Spleen (tissue), 13 donors: ENCODE measurements at places on chromosomes 2 and 18. TPM values are rescaled to one million over a fixed set of nuclear protein-coding genes. Genes with fewer than 3 reads are reported as not detected.

The RAB11FIP5 gene
- total RNA-seq, result 116 TPM

The HTR2B gene
- 1.3 TPM for total RNA-seq

The MFSD6 gene
- total RNA-seq, result 56.3 TPM

The DAPL1 gene
- not detected for total RNA-seq

The IL1R1 gene
- total RNA-seq, result 85.5 TPM

The CXCR4 gene
- total RNA-seq, result 296 TPM

The COLEC12 gene
- 1.2 TPM for total RNA-seq

The CDKL4 gene
- not detected for total RNA-seq

The TUBA3E gene
- total RNA-seq, result not detected

The CCDC74B gene
- total RNA-seq, result not detected

The SLC35F5 gene
- 58.8 TPM for total RNA-seq

The ERFE gene
- total RNA-seq, result 0.49 TPM

The DSC3 gene
- not detected for total RNA-seq

The ADI1 gene
- 55.1 TPM for total RNA-seq
